Mononuclear cell (primary cell): ENCODE measurements at places on chromosomes 16 and 17. TPM values are rescaled to one million over a fixed set of nuclear protein-coding genes. Genes with fewer than 3 reads are reported as not detected.

The ZNF286A gene
- total RNA-seq = 18.6 TPM

The KRTAP1-5 gene
- not detected for total RNA-seq

The CD300A gene
- total RNA-seq = 20.8 TPM

The BIRC5 gene
- 0.21 TPM for total RNA-seq

The CIAO3 gene
- 22.7 TPM for total RNA-seq

The METTL26 gene
- total RNA-seq = 49.0 TPM

The DOC2B gene
- total RNA-seq = 0.10 TPM

The TLE7 gene
- not detected for total RNA-seq

The ANKRD40CL gene
- 0.21 TPM for total RNA-seq

The CES5A gene
- not detected for total RNA-seq

The EPOP gene
- total RNA-seq = 0.63 TPM

The PRR15L gene
- total RNA-seq = not detected

The SCNN1G gene
- not detected for total RNA-seq

The GFAP gene
- total RNA-seq = 0.52 TPM

The TMEM114 gene
- not detected for total RNA-seq

The SLC12A4 gene
- total RNA-seq = 6.9 TPM

The HOXB7 gene
- total RNA-seq = 0.10 TPM

The TP53TG3D gene
- 0.94 TPM for total RNA-seq

The ARL16 gene
- 15.5 TPM for total RNA-seq

The VMO1 gene
- total RNA-seq = not detected

The KRTAP4-1 gene
- total RNA-seq = not detected

The PRSS33 gene
- total RNA-seq = not detected

The RNF222 gene
- 0.73 TPM for total RNA-seq

The HELZ gene
- total RNA-seq = 247 TPM

The VASN gene
- total RNA-seq = 0.31 TPM

The IRX3 gene
- total RNA-seq = 1.2 TPM

The C16orf46 gene
- total RNA-seq = not detected

The TAC4 gene
- total RNA-seq = not detected

The TBC1D3C gene
- total RNA-seq = not detected

The NR1D1 gene
- total RNA-seq = 9.9 TPM

The HOXB1 gene
- not detected for total RNA-seq

The ADAM11 gene
- 0.21 TPM for total RNA-seq

The LRRC37B gene
- total RNA-seq = 50.2 TPM

The HIGD1B gene
- total RNA-seq = not detected

The TMIGD1 gene
- not detected for total RNA-seq

The MT4 gene
- not detected for total RNA-seq
